ENCODE measurements at places on chromosomes 11 and 22.
A peak's percentile ranks its signal among the peaks of the same experiment; 100 is the strongest.

GRCh38 chr11:113176599-113177360, 137.6 kb upstream of the TTC12 start:
- no peak for DNase-seq

DNA sequence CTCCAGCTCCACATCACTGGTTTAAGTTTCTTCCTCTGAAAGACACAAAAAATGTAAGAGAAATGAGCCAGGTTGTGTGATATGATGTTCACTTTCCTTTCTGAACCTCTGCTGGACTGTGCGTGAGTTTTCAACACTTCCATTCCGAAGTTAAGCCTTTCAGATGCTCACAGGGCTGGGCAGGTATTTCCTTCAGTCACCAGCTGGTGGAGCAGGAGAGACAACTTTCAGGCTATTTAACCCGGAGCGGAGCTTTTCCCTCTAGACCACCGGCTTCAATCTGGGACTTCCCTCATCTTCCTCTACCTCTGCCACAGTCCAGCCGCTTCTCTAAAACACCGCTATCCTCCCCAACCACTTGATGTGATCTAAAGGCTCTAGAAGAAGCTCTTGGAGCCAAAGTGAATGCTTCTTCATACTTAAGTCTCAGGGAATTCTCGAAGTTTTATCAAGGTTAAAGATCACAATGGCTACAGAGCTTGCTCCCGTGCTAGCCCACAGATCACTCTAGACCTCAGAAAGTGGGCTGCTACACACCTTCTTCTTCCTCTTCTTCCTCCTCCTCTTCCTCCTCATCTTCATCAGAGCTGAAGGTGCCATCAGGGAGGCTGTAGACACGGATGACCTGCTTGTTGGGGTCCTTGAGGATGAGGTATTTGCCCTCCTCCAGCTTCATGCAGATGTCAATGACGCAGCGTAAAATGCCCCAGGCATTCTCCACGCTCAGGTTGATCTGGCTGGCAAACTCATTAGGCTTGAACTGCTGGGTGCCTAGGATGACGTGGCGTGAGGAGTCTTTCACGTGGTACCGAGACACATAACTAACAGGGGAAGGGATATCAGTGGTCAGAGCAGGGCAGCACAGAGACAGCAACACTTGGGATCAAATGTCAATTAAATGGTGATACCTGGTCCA, 4.4 kb upstream of the FOXRED2 start:
- no peak for DNase-seq

- no peak for DNase-seq
Measured at GRCh38 chr11:1298695-1299492, 10.5 kb downstream of the TOLLIP start.

DNA sequence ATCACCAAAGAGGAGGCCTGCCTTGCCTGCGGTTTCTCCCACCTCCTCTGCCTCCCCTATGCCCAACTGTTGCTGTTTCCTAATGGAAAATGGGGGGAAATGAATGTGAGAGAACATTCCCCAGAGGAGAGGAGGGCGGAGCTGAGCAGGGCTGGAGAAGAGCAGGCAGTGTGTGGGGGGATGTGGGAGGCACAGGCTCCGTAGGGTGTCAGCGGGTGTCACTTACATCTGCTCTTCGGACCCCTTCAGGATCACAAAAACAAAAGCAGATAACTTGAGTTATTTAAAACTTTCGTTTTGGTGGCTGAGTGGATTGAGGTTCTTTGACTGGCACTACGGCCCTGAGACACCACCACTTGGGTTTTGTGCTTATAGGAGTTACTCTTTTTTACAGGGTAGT, 93.8 kb downstream of the CEP164 start:
- no peak for DNase-seq

GRCh38 chr11:118060081-118060661, 16.7 kb upstream of the TMPRSS4 start:
- no peak for DNase-seq

DNA sequence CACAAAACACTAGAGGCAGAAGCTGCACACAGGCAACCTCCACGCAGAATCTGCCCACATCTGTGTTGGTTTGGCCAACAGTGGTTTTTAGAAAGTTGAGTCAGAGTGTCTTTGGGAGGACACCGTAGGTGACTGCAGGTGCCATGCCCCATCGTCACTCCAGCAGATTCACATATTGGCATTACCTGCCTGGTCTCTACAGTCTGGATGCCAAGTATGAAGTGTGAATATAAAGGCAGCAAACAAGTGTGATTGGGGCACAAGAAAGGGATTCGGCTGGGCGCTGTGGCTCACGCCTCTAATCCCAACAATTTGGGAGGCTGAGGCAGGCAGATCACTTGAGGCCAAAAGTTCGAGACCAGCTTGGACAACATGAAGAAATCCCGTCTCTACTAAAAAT, 11.0 kb upstream of the FXYD2 start:
- DNase-seq = no peak

GRCh38 chr22:39446239-39446721, 10.5 kb upstream of the MGAT3 start:
- DNase-seq = no peak

GRCh38 chr11:132028380-132029240, 658.2 kb downstream of the NTM start:
- no peak for DNase-seq

DNA sequence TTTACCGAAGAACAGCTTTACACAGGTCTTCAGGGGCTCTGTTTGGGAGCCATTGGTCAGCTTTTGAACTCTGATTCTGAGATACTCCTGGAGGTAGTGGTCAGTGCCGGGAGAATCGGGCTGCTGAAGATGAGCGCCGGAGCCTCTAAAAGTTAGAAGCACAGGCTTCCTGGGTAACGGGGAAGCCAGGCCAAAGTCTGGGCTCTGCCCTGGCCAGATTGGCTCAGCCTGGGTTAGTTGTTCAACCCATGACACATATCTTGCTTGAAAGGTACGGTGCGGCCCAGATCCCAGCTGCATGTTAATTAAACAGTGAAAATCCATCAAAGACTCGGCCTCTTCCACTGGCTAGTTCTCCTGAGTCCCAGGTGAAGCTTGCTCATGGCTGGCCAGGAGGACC, 18.0 kb downstream of the PARVA start:
- no peak for DNase-seq

GRCh38 chr11:62705880-62706849, 1.1 kb downstream of the BSCL2 start:
- peak; percentile 96 for DNase-seq
